RWPE2 (cell line): ENCODE measurements at places on chromosomes 6 and 20.

GRCh38 chr6:18603361-18603760 lies 216.2 kb downstream of the RNF144B start:
- DNase-seq, result no peak

DNA sequence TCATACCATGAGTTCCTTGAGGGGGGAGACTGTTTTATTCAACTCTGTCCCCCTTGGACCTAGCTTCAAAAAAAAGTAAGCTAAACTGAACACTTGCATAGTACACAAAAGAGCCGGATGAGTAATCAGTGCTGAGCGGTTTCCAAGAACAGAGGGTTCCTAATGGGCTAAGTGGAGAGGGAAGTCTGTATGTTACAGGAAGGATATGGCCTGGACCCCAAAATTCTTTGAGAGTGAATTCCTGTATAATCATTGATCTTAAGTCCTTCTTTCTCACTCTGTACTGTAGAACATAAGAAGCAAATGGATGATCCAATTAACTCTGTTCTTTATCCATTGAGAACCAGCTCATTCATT lies 324.7 kb upstream of the CNR1 start:
- DNase-seq, result no peak

- DNase-seq, result no peak
These were observed 4.2 kb upstream of the EYA4 start for GRCh38 chr6:133236932-133237331.

DNA sequence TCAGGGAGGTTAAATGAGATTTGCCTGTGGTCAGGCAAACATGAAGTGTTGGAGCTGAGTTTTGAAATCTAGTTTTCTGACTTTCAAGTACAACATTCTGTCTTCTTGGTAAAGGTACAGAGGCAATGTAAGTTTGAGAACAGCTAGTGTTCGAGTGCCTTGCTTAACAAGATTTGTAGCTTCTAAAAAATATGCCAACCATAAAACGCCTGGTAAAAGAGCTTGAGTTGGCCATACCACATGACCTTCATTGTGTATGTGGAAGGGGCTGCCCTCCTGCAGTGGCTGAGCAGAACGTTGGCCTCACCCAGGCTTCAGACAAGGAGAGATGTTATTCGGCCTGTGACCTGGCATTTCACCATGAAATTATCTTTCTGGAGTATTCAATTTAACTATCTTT lies 86.5 kb downstream of the MAP7 start:
- no peak for DNase-seq

GRCh38 chr20:17036541-17036940 lies 190.3 kb upstream of the PCSK2 start:
- no peak for DNase-seq

DNA sequence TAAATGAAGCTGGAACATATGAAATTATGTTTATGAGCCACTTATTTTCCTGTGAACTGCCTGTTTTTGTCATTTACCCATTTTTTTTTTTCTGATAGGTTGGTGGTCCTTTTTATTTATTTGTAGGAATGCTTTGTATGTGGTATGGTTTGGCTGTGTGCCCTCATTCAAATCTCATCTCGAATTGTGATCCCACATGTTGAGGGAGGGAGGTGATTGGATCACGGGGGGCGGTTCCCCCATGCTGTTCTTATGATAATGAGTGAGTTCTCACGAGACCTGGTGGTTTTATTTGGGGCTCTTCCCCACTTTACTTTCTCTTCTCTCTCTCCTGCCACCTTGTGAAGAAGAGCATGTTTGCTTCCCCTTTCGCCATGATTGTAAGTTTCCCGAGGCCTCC lies 77.3 kb downstream of the CDH26 start:
- peak; percentile 47 for DNase-seq

GRCh38 chr6:741410-742339 lies 48.7 kb upstream of the EXOC2 start:
- DNase-seq, result no peak

- no peak for DNase-seq
These were observed 29.2 kb downstream of the FIG4 start for GRCh38 chr6:109720311-109720710.

GRCh38 chr6:74534465-74535211 lies 671.2 kb downstream of the COL12A1 start:
- no peak for DNase-seq

- no peak for DNase-seq
These were observed 336.9 kb downstream of the RNF144B start for GRCh38 chr6:18724056-18724455.

DNA sequence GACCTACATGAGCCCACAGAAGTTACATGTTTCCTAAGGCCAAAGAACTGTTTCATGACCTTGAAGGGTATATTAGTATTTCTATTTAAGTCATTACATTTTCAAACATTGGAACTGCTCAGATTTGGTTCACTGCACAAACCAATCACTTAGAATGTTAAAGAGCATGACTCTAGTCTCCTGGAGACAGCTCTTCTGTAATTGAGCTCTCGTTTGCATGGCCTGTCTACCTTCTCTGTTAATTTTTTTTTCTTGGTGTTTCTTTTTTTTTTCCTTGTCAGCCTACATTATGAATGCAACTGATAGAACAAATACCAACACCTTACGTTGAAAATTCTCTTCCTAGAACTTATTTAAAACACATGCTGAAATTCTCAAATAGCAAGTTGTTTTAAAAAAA lies 860.2 kb upstream of the MAP3K7 start:
- no peak for DNase-seq

- DNase-seq, result no peak
These were observed 844.3 kb upstream of the MANEA start for GRCh38 chr6:94733066-94733465.

GRCh38 chr20:36950414-36951197 lies 902 bp downstream of the SAMHD1 start:
- DNase-seq, result peak; percentile 80

DNA sequence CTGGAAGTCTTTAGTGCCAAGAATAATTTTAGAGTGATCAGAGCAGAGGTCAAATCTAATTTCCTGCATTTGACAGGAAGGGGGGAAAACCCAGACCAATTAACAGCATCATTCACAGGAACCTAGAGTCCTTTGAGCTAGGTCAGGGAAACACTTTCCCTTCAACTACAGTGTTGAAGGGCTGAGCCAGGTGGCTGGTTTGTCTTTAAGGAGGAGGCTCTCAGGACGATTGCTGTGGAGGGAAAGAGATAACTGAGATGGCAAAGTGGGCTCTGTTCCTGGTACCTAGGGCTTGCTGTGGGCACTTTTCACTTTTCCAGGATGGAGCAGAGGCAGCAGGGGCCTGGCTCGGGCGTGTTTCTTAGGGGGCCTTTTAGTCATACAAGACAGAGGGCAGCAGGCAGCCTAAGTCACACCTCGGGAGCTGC lies 111.9 kb downstream of the SCML4 start:
- no peak for DNase-seq

- no peak for DNase-seq
These were observed 255.5 kb upstream of the PLN start for GRCh38 chr6:118292558-118292957.

DNA sequence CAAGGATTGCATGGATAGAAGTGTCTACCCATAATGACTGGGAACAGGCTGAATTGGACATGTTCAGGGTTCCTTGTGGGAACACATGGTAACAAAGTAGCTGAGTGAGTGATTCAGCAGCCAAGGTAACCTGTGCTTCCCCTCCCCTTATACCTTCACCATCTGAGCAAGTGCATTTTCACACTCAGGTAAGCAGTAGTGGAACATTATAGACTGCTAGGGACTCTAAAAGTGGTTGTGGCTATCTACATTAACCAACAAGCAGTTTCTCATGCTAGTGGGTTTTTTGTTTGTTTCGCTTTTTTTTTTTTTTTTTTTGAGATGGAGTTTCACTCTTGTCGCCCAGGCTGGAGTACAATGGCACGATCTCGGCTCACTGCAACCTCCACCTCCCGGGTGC lies 41.4 kb downstream of the KIZ start:
- no peak for DNase-seq

DNA sequence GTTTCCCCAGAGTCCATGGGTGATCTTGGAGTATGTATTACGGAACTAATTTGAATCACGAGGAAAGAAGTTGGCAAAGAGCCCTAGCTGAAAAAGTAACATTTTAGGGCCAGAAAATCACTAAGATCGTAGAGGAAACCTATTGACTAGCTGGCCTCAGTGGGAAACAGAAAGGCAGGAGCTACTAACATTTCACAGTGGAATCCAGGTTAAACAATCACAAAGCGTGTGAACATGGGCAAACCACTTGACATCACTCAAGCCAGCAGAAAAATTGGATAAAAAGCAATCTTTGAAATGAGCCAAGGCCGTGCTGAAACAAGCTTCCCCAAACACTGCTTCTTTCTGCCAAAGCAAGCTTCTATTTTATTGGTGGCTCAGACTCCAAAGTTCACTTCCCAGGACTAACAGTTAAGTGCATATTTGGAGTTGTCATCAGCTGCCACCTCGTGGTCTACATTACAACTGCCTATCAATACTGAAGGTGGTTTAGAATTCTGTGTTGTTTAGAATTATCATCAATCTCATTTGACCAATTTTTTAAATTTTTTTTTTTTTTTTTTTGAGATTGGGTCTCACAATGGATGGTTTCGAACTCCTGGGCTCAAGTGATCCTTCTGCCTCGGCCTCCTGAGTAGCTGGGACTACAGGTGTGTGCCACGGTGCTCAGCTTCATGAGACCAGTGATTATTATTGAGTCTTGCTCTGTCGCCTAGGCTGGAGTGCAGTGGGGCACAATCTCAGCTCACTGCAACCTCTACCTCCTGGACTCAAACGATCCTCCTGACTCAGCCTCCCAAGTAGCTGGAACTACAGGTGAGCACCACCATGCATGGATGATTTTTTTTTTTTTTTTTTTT lies 10.6 kb downstream of the RPS10 start:
- no peak for DNase-seq

- no peak for DNase-seq
These were observed 202.5 kb upstream of the SGK1 start for GRCh38 chr6:134520181-134521115.

DNA sequence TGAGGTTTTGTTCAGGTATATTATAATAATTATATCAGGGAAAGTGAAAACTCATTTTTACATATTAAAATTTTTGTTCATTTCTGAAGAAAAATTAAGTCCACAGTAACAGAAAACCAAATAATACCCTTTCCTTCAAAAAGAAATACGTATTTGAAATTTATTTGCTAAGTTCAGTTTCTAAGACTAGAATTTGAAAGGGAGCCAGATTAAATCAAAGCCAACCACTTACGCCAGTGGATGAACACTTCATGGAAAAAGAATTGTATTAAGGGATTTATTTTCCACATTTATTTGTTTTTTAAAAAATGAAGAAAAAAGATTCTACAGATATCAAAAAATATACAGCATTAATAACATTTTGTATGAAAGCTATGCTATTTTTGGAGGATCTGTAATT lies 654.4 kb downstream of the EYS start:
- no peak for DNase-seq

GRCh38 chr6:154319231-154319858 lies 37.3 kb downstream of the IPCEF1 start:
- no peak for DNase-seq

- no peak for DNase-seq
These were observed 20.3 kb upstream of the SLA2 start for GRCh38 chr20:36666181-36666740.

GRCh38 chr6:149153693-149154092 lies 163.8 kb upstream of the TAB2 start:
- DNase-seq, result no peak

DNA sequence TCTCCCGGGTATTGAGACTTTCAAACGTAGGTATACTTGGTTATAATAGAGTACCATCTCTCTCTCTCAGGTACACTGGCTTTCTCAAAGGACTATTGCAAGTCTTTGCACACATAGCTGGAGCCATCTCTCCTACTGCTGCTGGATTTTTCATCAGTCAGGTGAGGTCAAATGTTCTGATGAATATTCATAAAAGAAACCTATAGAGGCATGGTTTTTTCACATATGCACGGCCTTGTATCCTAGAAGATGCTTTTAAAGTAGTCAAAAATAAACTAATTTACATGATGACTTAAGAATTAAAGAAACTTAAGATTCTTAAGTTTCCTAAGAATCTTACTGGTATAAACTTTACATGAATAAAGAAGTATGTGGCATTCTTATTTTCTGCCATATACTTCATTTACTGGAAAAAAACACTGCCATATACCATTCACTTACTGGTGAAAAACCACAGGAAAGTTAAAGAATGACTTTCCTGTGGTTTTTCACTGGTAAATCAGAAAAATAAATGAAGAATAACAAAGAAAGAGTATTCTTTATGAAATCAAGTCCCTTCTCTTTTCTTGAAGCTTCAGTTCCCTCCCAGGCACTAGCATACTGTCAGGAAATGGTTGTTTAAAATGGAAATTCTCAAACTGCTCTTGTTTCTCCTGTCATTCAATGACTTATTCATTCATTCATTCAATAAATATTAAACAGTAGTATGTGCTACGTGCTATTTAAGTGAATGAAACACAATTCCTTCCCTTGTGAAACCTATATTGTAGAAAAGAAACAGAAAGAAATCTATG lies 23.5 kb downstream of the SLC17A4 start:
- no peak for DNase-seq

DNA sequence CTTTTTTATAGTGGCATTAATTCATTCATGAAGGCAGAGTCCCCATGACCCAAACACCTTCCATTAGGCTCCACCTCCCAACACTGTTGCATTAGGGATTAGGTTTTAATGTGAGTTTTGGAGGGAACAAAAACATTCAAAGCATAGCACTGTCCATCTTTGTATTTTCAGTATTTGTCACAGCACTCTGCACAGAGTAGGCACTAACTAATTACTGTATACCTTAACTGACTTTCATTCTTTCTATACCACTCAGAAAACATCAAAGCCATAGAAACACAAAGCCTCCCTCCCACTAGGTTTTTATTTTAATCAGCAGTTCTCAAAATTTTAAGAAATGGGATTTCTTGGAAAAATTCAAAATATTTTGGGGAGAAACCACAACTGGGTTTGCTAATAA lies 21.8 kb upstream of the AHI1 start:
- DNase-seq, result no peak
